ENCODE measurements at places on chromosomes 6 and 20.
A peak's percentile ranks its signal among the peaks of the same experiment; 100 is the strongest.

GRCh38 chr6:131792091-131792496, 15.7 kb upstream of the ENPP1 start:
- H3K27me3 ChIP-seq: no peaks in the 10 kb centered on the region
- H3K4me1 ChIP-seq: peaks cover 25% of the 10 kb centered on the region
- peak; percentile 55 for DNase-seq
- H3K27ac ChIP-seq: no peak overlapping the region
- no peak overlapping the region for H3K4me3 ChIP-seq

DNA sequence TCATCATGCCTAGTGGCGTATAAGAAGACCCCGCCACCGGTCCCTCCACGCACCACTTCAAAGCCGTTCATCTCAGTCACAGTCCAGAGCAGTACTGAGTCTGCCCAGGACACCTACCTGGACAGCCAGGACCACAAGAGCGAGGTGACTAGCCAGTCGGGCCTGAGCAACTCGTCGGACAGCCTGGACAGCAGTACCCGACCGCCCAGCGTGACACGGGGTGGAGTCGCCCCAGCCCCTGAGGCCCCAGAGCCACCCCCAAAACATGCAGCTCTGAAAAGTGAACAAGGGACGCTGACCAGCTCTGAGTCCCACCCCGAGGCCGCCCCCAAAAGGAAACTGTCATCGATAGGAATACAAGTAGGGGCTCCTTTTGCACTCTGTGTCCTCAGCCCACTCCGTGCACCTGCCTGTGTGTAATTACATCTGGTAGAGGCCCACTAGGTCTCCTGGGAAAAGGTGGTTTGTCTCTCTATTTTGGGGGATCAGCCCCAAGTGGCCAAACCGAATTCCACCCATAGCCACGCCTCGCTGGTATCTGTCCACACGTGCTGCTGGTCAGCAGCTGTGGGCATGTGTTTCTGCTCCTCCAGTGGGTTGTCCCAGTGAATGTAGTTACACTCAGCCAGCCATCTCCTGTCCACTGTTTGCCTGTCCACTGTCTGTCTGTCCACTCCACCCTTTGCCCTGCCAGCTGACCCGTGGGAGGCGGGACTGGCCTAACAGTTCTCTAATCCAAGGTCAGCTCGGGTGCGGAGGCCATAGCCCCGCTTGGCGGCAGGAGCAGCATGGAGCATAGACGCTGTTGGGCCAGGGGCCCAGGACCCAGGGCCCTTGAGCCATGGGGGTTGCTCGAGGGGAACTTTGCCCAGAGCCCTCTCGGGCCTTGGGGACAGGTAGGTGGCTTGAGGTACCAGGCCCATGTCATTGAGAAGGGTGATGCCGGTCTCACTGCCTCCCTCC, 44.3 kb upstream of the MYL9 start:
- H3K4me1 ChIP-seq: peaks cover 39% of the 10 kb centered on the region
- DNase-seq: no peak
- no peak overlapping the region for H3K27ac ChIP-seq
- peaks cover 29% of the 10 kb centered on the region for H3K36me3 ChIP-seq
- H3K4me3 ChIP-seq: no peak overlapping the region
- H3K27me3 ChIP-seq: no peaks in the 10 kb centered on the region

DNA sequence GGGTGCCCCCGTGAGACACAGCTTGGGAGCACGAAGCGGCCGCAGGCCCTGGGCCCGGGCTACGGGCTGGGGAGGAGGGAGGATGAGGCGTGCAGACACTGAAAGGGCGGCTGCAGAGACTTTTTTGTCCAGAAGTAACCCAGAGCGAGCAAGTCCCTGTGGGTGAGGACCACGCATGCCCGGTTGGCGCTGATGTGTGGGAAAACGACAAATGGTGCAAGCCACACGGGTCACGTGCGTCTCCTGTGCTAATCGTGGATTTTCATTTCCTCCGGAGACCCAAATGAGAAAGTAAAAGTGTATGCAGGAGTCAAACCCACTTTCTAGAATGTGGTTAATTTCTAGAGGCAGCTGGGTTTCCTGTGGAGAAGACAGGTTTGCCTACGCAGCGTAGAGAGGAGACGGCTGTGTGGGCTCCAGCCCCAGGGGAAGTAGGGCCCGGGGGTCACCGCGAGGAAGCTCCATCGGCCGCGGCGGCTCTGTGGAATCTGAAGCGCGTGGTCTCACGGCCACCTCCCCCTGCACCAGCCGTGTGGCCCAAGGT, 19.0 kb downstream of the DLL1 start:
- H3K36me3 ChIP-seq: no peaks in the 10 kb centered on the region
- H3K27me3 ChIP-seq: peaks cover 12% of the 10 kb centered on the region
- H3K4me1 ChIP-seq: no peaks in the 10 kb centered on the region

DNA sequence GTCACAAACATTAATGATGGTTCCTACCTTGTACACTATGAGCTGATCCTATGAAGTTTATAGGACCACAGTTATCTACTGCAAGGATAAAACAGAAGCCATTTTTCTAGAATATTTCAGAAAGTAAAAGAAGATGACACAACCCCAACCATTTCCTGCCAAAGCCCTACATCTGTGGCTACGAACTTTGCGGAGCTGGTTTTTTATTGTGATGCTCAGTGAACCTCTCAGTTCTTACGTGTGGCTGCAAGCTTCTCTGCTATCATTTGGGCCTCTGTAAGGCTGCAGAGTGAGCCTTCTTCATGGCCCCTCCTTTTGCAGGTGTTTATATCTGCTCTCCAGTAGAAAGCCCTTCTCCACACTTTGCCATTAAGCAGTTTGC, 17.8 kb upstream of the TAGAP start:
- H3K27ac ChIP-seq: no peak overlapping the region
- H3K36me3 ChIP-seq: no peaks in the 10 kb centered on the region
- no peaks in the 10 kb centered on the region for H3K4me1 ChIP-seq
- no peak overlapping the region for H3K4me3 ChIP-seq
- DNase-seq: no peak

DNA sequence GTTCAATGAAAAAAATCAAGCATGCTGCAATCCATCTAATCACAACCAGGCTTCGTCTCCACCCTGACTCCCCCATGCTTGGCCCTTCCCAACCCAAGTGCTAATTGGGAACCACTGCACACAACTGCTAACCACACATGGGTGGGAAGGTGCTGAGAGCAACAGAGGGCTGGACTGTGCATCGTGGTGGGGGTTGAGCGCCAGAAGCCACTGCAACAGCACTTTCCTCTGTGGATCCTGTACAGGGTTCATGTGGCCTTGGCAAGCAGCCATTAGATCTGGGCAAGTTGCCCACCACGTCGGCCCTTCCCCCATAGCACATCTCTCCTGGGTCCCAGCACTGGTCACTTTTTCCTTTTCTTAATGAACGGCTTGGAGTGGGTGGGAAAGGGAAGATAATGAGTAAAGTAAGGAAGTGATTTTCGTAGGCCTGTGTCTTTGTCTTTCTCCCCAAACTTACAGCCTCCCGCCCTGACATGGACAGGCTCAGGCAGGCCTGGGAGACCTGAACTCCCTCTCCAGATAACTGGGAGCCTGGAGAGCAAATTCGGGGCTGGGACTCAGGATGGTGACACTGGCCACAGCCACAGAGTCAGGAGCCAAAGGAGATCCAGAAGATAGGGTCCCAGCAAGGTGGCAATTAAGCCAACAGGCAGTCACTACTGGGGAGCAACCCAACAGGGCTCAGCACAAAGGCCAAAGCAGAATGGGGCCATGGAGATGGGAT, 34.4 kb upstream of the MRPS10 start:
- DNase-seq: peak; percentile 58
- peak overlapping the region; percentile 53 for H3K27ac ChIP-seq
- H3K4me3 ChIP-seq: no peak overlapping the region
- peaks cover 27% of the 10 kb centered on the region for H3K4me1 ChIP-seq
- H3K36me3 ChIP-seq: no peaks in the 10 kb centered on the region

- no peaks in the 10 kb centered on the region for H3K36me3 ChIP-seq
- no peaks in the 10 kb centered on the region for H3K4me1 ChIP-seq
- no peak for DNase-seq
- H3K27ac ChIP-seq: no peak overlapping the region
Observed at GRCh38 chr6:38738261-38738660, 23.1 kb downstream of the DNAH8 start.

DNA sequence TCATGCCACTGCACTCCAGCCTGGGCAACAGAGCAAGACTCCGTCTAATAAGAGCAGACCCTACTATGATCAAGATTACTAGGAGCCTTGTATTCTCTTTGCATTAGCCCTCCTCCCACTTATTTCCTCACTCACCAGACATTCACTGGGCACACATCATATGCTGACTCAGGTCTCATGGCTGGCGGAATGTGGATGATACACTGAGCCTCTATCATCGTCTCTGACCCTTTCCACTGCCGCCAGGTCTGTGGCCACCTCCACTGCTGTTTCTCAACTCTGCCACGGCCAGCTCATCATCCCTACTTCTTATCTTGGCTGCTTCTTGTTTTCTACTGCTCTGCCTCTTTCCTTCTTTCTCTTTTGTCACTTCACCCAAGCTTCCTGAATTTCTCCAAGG, 161.0 kb downstream of the BACH2 start:
- H3K36me3 ChIP-seq: no peaks in the 10 kb centered on the region
- H3K4me1 ChIP-seq: peaks cover 52% of the 10 kb centered on the region
- H3K4me3 ChIP-seq: peak overlapping the region; percentile 39

DNA sequence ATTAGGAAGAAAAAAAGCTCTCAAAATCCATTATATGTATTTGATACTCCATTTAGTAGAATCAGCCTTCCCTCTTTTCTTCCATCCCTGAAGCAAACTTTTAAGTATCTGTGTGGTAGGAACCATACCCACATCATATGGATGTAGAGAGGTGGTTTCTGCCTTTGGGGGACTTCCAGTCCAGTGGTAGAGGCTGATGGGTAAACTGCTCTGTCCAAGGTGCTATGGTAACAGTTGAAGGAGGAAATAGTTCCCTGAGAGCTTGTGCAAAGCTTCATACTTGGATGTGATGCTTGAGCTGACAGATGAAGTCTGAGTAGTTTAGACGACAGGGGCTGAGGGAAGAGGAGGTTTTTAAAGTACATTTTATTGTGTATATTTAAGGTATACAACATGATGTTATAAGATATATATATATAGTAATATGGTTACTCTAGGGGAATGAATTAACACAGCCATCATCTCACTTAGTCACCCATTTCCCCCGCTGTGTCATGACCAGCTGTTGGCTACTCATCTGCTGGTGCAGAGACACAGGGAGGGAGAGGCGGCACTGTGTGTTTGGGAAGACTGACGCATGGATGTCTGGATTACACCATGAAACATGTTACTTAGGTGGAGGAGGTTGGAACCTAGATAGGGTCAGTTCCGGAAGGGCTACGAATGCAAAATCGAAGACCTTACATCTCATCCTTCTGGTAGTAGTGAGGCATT, 185.2 kb downstream of the FARS2 start:
- peaks cover 10% of the 10 kb centered on the region for H3K4me1 ChIP-seq
- no peak overlapping the region for H3K4me3 ChIP-seq
- H3K36me3 ChIP-seq: no peaks in the 10 kb centered on the region
- H3K27ac ChIP-seq: no peak overlapping the region
- no peaks in the 10 kb centered on the region for H3K27me3 ChIP-seq
- DNase-seq: peak; percentile 40

DNA sequence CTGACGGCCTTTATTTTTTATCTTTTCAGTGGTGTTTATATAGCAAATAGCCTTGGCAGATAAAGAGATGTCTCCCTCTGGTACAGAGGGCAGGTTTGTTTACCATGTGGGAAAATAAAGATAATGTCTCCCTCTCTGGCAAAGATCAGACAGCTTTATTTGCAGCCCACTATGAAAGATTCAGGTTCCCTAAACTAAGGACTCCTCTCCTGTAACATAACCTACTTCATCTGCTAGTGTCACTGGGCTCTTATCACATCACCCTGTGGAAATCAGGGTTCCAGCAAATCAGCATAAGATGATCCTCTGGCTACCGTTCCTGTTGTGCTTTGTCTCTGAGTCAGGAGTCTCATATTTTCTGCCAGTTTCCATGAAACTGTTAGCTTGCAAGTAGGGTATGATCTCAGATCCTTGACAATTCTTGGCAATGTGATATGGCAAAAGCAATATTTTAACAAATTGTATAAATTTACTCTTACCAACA, 3.1 kb downstream of the FBXL4 start:
- no peak overlapping the region for H3K4me3 ChIP-seq
- H3K36me3 ChIP-seq: no peaks in the 10 kb centered on the region
- H3K27ac ChIP-seq: peak overlapping the region; percentile 55
- H3K27me3 ChIP-seq: no peaks in the 10 kb centered on the region
- DNase-seq: peak; percentile 78

GRCh38 chr6:5174244-5174643, 86.5 kb downstream of the LYRM4 start:
- no peaks in the 10 kb centered on the region for H3K4me1 ChIP-seq
- no peaks in the 10 kb centered on the region for H3K27me3 ChIP-seq
- no peak for DNase-seq
- H3K4me3 ChIP-seq: no peak overlapping the region

DNA sequence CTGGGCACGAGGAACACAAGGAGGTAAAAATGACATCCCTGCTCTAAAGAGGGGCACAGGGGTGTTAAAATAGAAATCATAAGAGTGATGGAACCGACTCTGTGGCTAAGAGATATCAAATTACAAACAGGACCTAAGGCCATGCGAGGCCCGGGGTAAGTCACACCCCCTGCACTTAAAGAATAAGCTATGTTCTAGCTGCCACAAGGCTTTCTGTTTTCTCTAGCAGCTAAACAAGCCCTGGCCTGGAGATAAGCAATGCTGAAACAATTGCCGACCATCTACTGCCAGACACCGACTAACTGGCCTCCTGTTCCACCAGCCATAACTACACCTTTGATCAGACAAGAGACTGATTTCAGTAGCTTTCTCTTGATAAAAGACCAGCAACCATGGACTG, 32.4 kb downstream of the MDGA1 start:
- H3K4me1 ChIP-seq: peaks cover 14% of the 10 kb centered on the region
- no peaks in the 10 kb centered on the region for H3K27me3 ChIP-seq
- no peak for DNase-seq
- no peak overlapping the region for H3K4me3 ChIP-seq

DNA sequence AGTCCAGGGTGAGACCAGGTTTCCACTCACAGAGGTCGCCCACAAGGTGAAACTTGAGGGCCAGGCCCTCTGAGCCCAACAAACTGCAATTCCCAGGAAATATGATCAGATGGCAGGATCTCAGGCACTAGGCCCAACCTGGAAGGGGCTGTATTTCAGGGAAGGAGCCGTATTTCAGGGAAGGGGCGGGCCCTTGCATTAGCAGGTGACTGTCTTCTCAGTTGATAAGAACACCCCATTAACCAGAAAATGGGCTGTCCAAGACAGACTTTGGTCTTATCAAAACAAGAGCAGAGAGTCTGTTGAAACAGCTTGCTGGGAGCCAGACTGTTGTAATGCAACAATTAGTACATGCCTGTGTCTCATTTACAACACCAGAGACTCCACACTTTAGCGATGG, 10.9 kb upstream of the BNIP5 start:
- no peak for DNase-seq
- H3K27ac ChIP-seq: no peak overlapping the region
- no peak overlapping the region for H3K4me3 ChIP-seq
- H3K27me3 ChIP-seq: no peaks in the 10 kb centered on the region
- no peaks in the 10 kb centered on the region for H3K36me3 ChIP-seq
- H3K4me1 ChIP-seq: peaks cover 20% of the 10 kb centered on the region

GRCh38 chr6:67362976-67363375, 1272.1 kb upstream of the ADGRB3 start:
- H3K4me3 ChIP-seq: no peak overlapping the region
- no peak for DNase-seq
- H3K36me3 ChIP-seq: no peaks in the 10 kb centered on the region
- no peaks in the 10 kb centered on the region for H3K27me3 ChIP-seq
- H3K4me1 ChIP-seq: no peaks in the 10 kb centered on the region

GRCh38 chr6:143478479-143479062, 28.0 kb downstream of the PEX3 start:
- no peak overlapping the region for H3K4me3 ChIP-seq
- no peak overlapping the region for H3K27ac ChIP-seq
- peaks cover 38% of the 10 kb centered on the region for H3K36me3 ChIP-seq
- no peaks in the 10 kb centered on the region for H3K27me3 ChIP-seq
- DNase-seq: no peak
